Naive thymus-derived CD8-positive, alpha-beta T cell (primary cell): ENCODE measurements at places on chromosomes 3 and 15.

- peak; percentile 8 for DNase-seq
Measured at GRCh38 chr15:92097474-92098178, 244.1 kb downstream of the SLCO3A1 start.

DNA sequence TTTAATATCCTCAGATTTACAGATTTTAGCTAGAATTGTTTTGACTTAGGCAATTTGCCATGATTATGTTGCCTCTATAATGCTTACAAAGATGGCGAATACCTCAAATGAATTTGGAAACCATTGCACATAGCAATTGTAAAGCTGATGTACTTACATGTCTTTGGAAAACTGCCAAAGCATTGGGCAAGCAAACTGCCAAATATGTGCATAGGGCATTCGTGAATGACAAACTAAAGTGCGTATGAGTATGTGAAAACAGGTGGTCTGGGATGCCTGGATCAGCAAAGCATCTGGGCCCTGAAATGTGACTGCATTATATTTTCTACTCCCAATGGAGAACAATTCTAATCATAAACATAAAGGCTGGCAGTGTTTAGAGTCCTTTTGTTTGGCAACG, 445.3 kb upstream of the ROBO1 start:
- DNase-seq = no peak

DNA sequence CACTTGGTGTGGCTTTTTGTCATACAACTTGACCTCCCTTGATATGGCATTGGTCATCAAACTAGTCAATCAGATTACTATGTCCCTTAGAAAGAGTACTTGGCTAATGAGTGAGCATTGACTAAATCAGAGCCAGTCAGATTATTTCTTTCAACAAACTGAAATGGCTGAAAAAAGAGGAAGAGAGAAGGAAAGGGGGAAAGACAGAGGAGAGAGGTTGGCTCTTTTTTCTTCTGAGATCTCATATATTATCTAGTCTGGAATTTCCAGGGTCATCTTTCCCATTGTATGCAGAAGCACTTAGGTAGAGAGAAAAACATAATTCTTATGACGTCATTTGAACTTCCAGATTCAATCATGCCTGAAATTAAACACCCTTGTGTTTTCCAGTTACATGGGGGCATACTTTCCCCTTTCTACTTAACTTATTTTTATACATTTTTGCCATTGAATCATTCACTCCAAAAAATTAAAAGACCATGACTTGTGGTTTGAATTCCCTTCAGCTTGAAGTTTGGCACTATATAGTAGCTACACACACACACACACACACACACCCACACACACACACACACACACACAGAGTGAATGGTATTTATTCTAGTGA, 387.8 kb downstream of the LSAMP start:
- DNase-seq = no peak

DNA sequence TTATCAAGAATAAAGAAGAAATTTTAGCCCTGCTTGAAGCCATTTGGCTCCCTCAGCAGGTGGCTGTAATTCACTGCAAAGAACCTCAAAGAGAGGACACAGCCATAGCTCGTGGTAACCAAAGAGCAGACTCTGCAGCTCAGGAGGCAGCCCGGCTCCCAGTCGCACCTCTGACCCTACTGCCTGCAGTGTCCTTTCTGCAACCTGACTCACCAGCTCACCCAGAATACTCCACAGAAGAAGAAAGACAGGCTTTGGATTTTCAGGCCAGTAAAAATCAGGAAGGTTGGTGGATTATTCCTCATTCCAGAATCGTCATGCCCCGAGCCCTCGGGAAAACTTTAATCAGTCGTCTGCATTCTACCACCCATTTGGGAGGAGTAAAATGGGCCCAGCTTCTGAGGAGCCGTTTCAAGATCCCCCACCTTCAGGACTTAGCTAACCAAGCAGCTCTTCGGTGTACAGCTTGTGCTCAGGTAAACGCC, 38.6 kb downstream of the ZBTB11 start:
- no peak for DNase-seq

DNA sequence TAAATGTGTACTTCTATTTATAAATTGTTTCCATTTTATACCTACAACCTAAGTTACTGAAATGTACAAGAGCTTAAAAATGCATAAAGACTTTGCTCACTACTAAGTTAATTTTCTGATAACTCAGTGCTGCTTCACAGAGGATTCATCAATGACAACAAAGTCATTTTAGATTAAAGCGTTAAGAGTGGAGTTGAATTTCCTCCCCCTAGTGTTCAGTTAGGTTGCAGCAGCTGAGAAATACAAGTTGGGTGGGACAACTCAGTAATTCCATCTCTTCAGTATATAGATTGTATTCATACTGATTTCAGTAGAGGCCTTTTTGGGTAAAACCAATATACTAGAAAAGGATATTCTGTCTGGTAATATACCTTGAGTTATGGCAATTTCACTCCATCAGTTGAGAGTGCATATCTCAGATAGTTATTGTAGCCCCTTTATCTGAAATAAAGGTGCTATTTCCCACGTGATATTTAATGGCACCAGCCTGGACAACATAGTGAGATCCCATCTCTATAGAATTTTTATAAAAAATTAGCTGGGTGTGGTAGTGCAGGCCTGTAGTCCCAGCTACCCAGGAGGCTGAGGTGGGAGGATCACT, 6.9 kb upstream of the RPL35A start:
- DNase-seq = peak; percentile 30

DNA sequence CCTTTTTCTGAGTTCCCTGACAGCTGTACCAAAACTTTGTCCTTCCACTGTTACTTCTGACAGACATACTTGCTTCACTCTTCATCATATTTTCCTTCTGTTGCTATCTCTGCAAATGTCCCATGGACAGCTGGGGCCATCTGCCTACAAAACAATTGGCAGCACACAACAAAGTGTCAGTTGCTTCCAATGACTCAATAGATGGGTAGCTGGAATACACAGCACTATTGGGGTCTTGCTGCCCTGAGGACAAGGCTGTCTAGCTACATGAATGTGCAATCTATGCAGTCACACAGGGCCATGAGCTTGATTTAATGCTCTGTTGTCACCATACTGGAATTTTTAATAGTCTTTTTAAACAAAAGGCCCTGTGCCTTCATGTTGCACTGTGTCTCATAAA, 192.8 kb downstream of the DTWD1 start:
- DNase-seq = no peak

GRCh38 chr3:10547841-10548783, 42.7 kb upstream of the ATP2B2 start:
- no peak for DNase-seq

- DNase-seq = no peak
Measured at GRCh38 chr15:51046799-51047449, 47.8 kb downstream of the TNFAIP8L3 start.
